ENCODE measurements at places on chromosomes 16 and 17.

- DNase-seq = no peak
Measured at GRCh38 chr17:41444640-41445039, 3.9 kb upstream of the KRT38 start.

DNA sequence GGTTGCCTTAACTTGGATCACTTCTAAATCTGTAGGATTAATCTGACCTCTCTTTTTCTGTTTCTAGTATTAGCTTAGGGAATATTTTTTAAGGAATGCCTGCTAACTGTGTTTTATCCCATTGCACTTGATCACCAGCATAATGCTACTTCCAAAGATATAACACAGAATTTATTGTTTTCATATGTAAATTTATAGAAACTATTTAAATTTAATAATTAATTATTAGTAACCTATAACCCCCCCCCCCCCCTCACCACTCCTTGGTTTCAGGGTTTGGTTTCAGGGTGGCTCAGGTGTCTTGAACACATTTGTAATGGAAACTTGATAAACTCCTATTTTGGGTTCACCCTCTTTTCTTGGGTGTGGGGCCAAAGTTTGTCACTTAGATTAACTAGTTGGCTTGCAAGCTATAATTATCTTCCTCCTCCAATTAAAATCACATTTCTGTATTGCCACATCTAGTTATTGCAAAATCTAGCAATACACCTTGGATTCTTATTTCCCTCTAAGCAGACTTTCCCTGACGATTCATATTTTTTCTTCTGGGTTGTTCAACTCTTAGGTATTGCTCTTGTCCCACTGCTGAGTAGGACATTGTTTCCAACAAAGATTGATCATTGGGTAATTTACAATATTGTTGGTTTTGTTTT lies 18.3 kb downstream of the KRT12 start:
- DNase-seq = no peak

GRCh38 chr17:80584176-80584905 lies 39.7 kb downstream of the RPTOR start:
- DNase-seq = no peak

- DNase-seq = no peak
Measured at GRCh38 chr17:35895636-35896587, 15.8 kb upstream of the CCL5 start.
